Posterior vena cava (tissue), 2 donors: ENCODE measurements at places on chromosomes 5 and 9. TPM values are rescaled to one million over a fixed set of nuclear protein-coding genes. Genes with fewer than 3 reads are reported as not detected.

DNA sequence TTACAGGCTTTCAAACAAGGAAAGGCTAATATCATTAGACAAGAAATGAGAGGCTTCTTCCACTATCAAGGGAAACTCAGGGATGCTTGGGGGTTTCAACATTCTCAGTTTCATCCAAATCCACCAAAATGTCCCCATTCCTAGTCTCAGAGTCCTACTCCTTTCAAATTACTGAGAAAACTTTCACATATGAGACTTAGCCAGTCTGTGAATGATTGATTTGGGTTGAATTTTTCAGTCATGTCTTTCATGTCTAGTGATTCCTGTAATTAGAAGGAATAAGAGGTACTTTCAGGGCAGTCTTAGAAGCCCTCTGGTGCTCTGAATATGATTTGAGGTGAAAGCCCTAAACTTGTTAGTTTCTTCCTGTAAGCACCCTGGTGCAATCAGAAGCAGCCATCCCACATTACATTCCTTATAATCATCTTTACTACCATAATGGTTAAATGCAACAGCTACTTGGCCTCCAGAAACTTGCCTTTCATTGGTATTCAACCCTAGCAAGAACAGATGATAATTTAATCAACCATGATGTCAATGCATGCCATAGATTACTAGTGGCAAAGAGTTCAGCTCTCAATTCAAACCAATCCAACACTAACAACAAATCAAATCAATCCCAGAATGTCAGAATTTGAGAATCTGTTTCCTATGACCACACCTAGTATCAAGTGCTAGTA is 50.7 kb upstream of the RIC1 start:
- no peak for DNase-seq

- DNase-seq = no peak
Observed at GRCh38 chr5:64603676-64604075, 86.6 kb upstream of the SHISAL2B start.

DNA sequence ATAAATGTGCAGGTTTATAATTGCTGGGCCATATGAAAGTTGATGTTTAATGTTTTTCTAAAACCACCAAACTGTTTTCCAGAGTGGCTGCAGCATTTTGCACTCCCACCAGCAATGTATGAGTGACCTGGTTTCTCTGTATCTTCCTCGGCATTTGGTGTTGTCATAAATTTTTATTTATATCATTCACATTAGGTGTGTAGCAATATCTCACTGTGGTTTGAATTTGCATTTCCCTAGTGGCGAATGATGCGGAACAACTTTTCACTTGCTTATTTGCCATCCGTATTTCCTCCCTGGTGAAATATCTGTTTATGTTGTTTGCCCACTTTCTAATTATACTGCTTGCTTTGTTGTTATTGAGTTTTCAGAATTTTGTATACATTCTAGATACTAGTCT is 295.7 kb upstream of the TUT7 start:
- no peak for DNase-seq

TTLL11 gene
- 20.4 TPM for total RNA-seq

DNA sequence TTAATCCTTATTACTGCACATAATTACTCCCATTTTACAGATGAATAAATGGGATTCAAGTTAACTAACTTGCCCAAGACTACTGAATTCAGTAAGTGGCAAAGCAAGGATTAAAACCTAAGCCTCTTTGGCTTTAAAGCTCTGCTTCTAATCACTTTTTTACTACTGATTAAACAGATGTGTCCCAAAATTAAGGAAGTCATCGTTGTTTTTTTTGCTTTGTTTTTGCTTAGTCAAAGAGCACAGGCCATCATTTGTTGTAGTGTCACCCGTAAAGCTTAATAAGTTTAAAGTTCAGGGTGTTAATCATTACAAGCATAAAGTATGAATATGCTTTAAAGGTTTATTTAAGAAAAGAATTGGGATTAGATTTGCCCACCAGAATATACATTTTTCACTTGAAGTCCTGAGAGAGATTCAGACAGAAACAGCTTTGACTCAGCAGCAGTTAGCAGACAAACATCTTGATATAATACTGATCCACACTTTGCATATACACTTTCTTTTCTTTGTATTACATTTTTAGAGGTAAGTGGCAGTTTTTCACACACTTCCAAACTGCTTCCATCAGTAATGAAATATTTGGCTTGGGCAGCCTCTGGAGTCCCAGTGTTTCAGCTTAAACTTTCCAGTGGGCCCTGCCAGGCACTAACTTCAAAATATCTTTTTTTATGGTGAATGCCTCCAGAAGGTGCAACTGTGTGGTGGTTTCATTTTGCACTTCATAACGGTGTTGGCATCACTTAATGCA is 52.7 kb downstream of the PIK3R1 start:
- DNase-seq = no peak

DNA sequence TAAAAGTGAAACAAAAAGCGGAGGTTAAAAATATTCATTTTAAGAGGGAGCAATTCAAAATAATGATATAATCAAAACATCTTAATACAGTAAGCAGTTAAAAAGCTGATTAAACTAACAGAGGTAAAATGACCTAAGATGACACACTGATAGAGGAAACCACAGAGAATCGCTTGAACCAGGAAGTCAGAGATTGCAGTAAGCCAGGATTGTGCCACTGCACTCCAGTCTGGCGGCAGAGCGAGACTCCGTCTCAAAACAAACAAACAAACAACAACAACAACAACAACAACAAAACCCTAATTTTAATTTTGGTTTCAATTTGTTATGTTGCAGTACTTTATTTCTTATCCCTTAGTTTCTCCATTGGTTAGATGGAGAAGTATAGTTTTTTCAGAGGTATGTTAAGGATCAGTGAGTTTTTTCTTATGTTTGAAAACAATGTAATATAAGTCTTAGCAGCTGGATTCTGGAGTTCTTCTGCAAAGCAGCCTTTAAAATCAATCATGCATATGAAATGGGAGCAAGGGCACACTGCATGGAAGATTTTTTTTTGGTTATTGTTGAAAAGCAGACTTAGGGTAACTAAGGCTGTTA is 58.5 kb downstream of the MLANA start:
- DNase-seq = no peak

GRCh38 chr5:88398316-88398715 is 129.7 kb upstream of the TMEM161B start:
- no peak for DNase-seq

GRCh38 chr9:83062651-83063527 is at the start of gene RASEF:
Gene RASEF (minus strand): TSS chr9:83063142. CDS start chr9:83062867, 275 bp downstream.
- no peak for DNase-seq

GRCh38 chr9:136997830-136998234 is 1.5 kb upstream of the CLIC3 start:
- no peak for DNase-seq

DNA sequence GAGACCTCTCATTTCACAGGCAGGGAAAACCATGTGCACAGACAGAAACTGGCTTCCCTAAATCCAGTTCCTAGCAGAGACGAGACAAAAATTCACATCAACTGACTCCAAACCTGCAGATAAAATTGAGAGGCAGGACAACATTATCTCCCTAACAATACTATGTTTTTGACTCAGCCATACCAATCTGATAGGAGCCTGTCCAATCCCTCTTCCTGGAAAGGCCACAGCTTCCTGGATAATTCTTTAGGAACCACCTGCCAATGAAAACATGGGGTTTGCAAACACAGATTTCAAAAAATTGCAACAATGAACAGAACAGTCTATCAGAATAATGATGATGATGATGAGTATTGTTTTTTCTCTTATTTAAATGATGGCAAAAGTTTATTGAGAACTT is 22.4 kb downstream of the SH3TC2 start:
- DNase-seq = no peak
